SIG-M5 (cell line): ENCODE measurements at places on chromosomes 11 and 22.

- no peak for DNase-seq
These were observed 1.4 kb downstream of the WT1 start for GRCh38 chr11:32433914-32434355.

GRCh38 chr11:69317401-69318092, 23.6 kb downstream of the MYEOV start:
- DNase-seq: no peak

DNA sequence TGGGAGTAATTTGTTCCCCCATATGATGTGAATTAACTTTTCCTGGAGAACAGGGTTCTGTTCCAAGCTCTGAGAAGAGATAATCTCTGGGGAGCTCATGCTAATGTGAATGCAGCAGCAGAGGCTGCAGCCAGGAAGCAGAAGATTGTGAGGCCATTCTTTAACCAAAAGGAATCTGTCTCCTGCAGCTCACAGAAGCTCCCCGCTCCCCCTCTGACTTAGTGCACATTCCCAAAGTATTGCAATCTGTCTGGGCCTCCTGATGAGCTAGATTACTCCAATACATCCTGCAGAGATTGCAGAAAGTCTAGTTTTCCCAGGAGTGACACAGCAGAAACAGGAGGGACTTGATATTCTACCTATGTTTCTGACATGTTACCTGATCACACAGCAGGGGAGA, 420.6 kb upstream of the FAT3 start:
- no peak for DNase-seq

- DNase-seq: no peak
These were observed 2.8 kb downstream of the SMIM38 start for GRCh38 chr11:69158301-69159149.

GRCh38 chr22:44275631-44275995, 37.1 kb downstream of the SHISAL1 start:
- DNase-seq: no peak

DNA sequence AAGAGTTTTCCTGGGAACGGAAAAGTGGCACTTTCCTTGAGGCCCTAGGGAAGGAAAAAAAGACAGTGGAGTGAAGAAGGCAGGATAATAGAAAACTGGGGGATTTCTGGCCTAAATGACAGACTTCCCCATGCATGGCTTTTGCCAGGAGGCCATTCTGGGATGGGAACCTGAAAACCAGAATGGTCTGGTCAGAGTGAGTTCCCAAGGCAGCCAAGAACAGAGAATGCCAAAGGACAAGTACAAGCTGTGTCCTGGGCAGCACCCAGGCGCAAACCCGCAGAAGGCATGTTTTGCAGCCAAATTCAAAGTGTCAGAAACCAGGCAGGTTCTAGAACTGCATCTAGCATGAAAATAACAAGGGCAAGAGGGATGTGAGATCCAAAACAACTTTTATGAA, 162.4 kb downstream of the SPON1 start:
- DNase-seq: no peak

DNA sequence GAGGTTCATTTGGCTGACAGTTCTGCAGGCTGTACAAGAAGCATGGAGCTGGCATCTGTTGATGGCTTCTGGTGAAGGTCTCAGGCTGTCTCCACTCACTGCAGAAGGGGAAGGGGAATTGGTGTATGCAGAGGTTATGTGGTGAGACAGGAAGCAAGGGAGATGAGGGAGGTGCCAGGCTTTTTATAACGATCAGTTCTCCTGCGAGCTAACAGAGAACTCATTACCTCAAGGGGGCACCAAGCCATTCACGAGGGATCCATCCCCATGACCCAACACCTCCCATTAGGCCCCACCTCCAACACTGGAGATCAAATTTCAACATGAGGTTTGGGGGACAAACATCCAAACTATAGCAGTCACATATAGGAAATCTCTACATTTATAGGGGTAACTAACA, 38.7 kb upstream of the E2F8 start:
- no peak for DNase-seq

GRCh38 chr11:46639197-46639839, 22.0 kb downstream of the ATG13 start:
- DNase-seq: peak; percentile 82

GRCh38 chr11:77656362-77656761, 18.8 kb upstream of the CLNS1A start:
- DNase-seq: no peak

- DNase-seq: no peak
These were observed 186.4 kb downstream of the BLID start for GRCh38 chr11:121929581-121929980.

GRCh38 chr22:25388866-25389540, 169.6 kb downstream of the CRYBB2 start:
- DNase-seq: no peak

- DNase-seq: no peak
These were observed 302.8 kb downstream of the FAT3 start for GRCh38 chr11:92527467-92527866.

- DNase-seq: no peak
These were observed 737 bp downstream of the RBM4 start for GRCh38 chr11:66639066-66639813.

GRCh38 chr11:44309478-44310205, at the start of gene ALX4:
ALX4 (minus strand) TSS chr11:44310139; CDS start chr11:44310062, 77 bp downstream.
- DNase-seq: no peak

- DNase-seq: no peak
These were observed 183.1 kb downstream of the ARHGAP42 start for GRCh38 chr11:100870138-100870537.

GRCh38 chr11:76256448-76256847, 50.1 kb upstream of the WNT11 start:
- DNase-seq: no peak

GRCh38 chr11:11346303-11346702, 6.7 kb downstream of the CSNK2A3 start:
- no peak for DNase-seq

DNA sequence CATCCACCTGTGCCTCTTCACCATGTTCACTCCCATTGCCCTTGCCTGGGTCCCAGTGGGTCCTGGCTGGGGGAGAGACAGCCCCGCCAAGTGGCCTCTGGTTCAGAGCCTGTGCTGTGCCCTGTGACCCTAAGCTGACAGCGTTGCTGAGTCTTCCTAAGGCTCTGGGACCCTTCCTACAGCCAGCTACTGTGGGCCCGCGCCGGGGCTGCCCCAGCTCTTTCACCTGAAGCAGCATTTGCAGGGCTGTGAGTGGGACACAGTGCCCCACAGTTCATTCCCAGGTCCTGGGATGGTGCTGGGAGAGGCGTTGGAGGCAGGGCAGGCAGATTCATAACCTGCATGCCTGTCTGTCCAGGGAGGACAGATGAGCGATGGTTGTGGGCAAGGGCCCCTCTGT, 10.7 kb downstream of the TPCN2 start:
- DNase-seq: no peak

DNA sequence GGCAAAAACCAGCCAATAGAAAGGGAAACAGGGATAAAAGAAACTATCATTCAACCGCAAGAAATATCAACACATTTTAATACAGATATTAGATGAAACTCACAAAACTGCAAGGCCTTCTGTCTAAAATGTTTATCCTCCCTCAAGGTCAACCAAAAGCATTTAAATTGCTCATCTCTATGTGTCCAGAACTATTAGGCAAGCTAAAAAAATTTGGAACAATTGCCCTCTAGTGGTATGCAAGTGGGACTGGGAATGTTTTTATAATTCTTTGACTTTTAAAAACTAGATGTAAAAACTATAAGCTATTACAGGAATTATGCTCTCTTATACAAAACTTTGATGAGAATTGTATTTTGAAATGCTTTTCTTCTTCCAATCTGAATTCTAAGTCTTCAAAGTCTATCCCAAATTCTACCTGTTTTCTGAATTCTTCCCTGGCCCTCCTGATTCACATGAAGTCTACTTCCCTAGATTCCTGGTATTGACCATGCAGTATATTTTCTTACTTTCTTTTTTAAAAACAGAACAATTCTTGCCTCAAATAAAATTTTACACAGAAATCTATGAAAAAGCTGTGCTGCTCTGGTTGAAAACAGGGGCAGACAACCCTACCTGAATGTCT, 4.9 kb downstream of the CWC15 start:
- DNase-seq: no peak

DNA sequence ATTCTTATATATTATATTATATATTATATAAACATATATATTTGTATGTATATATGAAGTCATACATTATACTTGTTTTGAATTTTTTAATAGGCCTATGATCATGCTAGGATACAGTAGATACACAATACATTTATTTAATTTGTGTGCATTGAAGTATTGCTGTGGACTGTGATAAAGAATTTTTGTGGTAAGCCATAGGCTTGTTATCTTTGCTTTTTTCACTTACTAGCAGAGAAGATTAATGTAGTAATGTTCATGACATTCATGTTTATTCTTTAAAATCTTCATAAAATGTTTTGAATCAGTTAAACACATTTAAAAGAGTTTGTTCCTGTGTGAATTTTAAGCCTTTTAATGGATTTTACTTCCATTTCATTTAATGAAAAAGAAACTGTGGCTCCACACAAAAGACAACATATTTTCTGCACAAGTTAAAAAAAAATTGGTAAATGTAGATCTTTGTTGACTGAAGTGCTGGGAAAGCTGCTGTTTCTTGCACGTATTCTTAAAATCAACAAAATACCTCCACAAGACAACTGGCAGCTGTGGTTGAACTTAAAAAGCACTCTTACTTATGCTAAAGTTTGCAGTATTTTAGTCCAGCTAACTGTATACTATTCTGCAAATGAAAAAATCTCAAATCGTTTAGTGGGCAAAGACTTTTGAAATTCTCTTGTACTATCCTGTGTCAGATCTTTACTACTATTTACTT, 156.2 kb downstream of the TMEM135 start:
- DNase-seq: no peak

- DNase-seq: no peak
These were observed 134.1 kb downstream of the CCDC34 start for GRCh38 chr11:27228906-27229290.

GRCh38 chr22:37985751-37986281, 1.5 kb upstream of the SOX10 start:
- DNase-seq: no peak

- DNase-seq: no peak
These were observed 121.3 kb downstream of the DBX1 start for GRCh38 chr11:20038972-20039371.

DNA sequence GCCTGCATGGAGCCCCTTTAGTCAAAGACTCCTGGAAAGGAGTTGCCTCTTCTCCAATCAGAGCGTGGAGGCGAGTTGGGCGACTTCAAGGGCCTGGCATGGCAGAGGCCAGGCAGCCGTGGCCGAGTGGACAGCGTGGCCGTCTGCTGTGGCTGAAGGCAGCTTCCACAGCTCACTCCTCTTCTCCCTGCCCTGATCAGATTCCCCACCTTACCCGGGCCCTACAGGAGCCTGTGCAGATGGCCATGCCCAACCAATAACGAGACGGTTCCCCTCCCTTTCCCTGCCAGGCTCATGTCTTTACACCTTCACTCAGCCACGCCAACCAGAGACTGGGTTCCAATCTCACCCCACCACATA, 20.0 kb upstream of the SLC22A12 start:
- DNase-seq: no peak

DNA sequence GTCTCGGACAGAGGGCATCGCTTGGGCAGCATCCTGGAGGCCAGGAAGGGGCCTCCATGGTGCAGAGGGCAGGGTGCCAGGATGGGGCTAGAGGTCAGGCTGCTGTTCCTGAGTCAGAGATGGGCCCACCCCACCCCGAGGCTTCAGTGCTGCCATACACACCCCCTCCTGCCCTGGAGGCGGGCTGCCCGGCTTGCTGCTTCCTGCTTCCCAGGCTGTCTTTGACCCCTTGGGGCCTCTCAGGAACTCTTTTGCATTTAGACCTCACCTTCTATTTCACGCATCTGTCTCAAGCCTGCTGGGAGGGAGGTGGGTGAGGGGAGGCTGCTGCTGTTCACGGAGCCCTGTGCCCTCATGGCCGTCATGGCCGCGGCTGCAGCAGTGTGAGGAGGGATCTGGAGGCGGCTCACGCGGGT, 6.6 kb upstream of the GRAMD4 start:
- no peak for DNase-seq

DNA sequence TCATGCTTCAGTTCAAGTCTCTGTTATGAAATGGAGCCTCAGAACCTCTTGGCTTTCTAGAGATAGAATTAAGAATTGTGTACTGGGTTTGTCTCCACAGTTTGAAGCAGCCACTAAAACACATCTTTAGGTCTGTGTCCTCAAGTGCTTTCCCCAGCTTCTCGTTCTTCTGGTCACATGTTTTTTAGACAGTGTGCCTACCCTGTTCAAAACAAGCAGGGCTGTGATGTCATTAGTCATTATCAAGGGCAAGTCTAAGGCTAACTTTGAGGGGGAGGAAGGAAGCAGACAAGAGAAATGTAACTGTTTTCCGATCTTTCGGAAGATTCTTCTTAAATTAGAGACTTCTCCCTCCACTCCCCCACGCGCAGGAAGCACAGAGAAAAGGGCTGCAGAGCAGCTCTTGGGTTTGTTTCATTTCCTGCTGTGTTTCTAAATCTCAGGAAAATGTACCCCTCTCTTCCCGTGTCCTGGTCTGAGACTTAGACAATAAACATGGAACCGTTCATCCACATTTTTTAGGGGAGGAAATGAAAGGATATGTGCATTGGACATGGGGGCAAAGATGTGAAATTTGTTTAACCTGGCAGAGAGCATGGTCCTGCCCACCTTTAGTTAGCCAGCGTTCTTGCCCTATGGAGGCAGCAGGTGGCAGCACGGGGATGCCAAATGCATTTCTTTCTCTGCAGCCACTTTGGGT, 3.1 kb downstream of the AKIP1 start:
- no peak for DNase-seq

GRCh38 chr11:131932584-131933325, 562.3 kb downstream of the NTM start:
- DNase-seq: no peak
